AG10803 (cell line): ENCODE measurements at places on chromosomes 3 and 15.

DNA sequence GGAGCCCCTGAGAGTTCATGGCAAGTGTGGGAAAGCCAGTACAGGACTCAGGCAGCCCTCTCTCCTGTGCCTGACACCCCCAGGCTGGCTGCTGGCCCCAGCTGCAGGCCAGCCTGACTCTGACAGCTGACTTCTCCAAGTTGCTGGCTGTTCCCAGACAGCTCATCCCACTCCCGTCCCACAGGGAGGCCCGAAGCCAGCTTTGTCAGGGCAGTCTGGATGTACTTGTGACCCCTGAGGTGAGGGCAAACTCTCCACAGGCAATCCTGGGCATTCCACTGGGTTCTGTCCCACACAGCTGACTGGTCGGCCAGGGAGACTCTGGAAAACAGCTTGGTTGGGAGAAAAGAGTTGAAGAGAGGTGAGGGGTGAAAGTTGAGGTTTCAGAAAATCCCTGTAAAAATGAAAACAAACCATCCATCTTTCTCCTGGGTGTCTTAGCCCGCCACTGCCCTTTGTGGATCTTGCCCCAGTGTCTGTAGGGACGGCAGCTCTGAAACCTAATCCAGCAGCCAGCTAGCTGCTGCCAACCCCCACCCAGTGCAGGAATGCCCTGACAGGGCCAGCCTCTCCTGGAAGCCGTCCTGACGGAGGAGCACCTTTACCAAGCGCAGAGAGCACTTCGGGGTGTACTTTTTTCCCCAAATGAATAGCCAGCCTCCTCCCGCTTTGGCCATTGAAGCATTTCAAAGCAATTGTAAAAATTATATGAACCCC, 87.9 kb downstream of the DNAJB8 start:
- DNase-seq: peak; percentile 65

- no peak for DNase-seq
These were observed 11.4 kb upstream of the OCA2 start for GRCh38 chr15:28110481-28110881.

DNA sequence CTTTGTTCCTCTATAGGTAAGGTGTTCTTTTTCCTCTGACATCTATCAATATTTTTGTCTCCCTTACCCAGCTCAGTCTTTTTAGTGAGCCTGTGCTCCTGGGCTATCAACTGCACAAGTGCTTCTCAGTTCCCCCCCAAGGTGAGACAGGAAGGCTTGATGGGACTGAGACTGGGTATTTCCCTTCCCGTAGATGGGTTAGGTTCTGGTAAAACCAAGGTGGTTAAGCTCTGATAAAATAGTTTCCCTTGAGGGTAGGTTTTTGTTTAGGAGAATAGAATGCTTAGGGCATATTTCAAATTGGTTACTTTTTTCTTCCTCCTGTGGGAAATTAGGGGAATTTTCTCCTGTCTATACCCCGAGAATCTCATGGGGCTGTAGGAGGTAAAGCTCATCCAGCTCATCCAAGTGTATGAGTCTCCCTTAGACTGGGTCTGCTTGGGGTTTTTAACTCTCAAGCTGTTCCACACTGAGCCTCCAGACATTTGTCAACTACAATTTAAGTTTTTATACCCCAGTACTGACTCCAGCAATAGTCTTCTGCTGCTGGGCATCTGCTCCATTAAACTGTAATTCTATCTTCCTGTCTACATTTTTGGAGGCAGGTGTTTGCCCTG, 44.9 kb downstream of the OXSR1 start:
- no peak for DNase-seq

DNA sequence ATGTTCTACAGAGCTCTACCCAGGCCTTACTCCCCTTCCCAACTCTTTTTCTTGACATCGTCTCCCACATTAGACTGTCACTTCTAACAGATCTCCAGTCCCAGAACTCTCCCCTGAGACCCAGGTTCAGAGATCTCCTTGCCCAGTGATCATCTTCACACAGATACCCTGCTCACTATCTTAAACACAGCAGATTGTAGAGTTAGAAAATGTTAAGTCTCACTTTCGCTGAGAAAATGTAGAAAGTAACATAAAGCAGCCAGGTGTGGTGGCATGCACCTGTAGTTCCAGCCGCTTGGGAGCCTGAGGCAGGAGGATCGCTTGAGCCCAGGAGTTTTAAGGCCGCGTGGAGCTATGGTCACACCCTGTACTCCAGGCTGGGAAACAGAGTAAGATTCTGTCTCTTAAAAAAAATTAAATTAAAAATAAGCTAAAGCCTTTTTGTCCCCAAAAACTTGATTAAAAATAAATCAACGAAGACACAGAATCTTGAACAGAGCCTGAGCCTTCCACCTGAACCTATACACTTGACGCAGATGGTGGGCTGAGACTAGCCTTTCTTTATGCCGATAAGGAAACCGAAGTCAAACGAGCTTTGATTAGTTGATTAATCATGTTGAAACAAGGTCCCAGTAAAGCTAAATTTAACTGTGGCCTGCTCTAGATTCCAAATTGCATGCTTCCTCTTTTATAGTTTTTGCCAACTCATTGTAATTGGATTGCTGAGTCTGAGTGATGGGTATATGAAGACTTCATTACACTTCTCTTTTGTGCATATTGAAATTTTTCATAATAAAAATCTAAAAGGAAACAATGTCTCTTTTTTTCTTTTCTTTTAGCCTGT, 31.3 kb upstream of the BLM start:
- no peak for DNase-seq

- DNase-seq: peak; percentile 24
These were observed 38.6 kb downstream of the FBXL2 start for GRCh38 chr3:33315826-33316225.

GRCh38 chr3:178336336-178336735, 199.9 kb upstream of the KCNMB2 start:
- DNase-seq: no peak

DNA sequence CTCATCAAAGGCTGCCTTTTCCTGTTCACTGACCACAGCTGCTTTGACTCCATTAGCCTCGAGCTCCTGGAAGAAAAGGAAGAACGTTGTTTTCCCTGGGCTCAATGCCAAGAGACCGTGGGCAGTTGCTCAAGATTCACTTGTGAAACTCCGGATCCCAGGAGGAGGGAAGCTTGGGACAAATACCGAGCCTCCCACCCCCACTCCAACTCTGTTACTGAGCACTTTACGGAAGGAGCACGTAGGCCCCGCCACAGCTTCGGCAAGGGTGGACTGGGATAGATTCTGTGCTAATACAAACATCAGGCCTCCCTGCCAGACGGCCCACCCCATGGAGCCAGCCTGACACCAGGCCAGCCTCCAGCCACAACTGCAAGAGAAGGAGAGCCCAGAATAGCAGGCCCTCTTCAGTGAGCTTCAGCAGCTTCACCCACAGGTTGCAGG, 10.8 kb upstream of the FANCD2 start:
- DNase-seq: peak; percentile 98
